Astrocyte (in vitro differentiated cells and primary cell): ENCODE measurements at places on chromosomes 4 and X. TPM values are rescaled to one million over a fixed set of nuclear protein-coding genes. Genes with fewer than 3 reads are reported as not detected.

- no peak for DNase-seq
Measured at GRCh38 chr4:101813604-101814003, 23.1 kb downstream of the BANK1 start.

GRCh38 chr4:3405176-3405575, 36.6 kb upstream of the HGFAC start:
- DNase-seq, result no peak

DNA sequence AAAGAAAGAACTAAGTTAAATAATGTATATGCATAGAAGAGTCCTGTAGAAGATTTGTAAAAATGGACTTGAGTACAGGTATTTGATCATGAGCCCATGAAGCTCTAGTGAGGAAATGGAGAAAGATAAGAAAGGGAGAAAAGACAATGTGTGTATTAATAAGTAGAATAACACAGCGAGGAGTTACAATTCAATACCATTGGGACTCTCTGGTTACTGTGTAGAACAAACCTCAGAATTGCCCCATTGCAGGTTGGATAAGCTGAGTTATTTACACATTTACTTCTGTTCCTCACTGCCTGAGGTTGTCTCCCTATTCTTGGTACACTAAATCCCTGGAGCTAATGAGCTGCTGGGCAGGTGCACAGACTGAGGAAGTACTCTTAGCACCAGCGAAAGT, 33.3 kb downstream of the BANK1 start:
- no peak for DNase-seq

DNA sequence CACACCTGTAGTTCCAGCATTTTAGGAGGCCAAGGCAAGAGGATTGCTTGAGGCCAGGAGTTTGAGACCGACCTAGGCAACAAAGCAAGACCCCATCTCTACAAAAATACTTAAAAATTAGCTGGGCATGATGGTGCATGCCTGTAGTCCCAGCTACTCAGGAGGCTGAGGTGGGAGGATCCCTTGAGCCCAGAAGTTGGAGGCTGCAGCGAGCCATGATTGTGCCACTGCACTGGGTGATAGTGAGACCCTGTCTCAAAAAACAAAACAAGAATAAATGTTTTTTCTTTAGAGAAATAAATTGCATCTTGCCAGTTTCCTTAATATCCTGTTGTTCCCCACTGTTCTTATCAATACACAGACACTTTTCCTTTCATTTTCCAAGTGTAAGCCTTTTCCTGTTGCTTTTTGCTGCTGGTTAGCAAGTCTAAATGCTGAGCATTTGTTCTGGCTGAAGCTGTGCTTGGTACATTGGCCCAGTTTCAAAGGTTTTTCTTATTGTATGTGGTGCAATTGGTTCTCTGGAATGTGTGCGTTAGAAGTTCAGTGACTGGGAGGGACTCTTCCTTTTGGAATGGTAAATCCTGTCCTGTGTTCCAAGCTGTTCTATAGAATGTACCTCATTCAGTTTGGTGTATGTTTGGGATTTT, 98.2 kb downstream of the AFF1 start:
- DNase-seq, result peak; percentile 81

GRCh38 chr4:132557660-132558059, 591.4 kb upstream of the PCDH10 start:
- no peak for DNase-seq

DNA sequence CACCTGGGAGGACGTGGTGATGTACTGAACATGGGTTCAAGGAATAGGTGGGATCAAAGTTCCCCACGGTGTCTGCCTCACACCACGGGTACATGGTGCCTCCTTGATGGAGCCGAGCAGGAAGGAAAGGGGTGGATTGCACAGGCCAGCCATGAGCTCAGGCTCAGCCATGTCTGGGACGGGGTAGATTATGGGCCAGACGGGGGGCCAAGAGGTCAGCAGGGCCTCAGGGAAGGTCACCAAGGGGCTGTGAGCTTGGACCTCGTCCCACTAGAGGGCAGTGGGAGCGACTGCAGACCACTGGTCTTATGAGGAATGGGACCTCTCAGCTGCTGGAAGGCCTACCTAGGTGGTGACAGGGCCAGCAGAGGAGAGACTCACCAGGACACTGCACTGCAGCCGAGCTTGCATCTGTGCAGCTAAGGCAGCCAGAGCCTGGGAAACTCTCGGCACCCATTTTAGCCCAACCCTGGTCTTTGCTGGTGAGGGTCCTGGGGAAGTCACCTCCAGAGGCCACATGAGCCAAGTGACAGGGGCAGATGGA, 38.4 kb downstream of the JAKMIP1 start:
- no peak for DNase-seq

Gene TRAM1L1
- total RNA-seq, result 2.3 and 3.1 TPM in 2 replicates

Gene NAP1L5
- total RNA-seq, result 3.9 and 4.7 TPM in 2 replicates

Gene SOX3
- 0.26 and 0.98 TPM in 2 replicates for total RNA-seq
